ENCODE measurements at places on chromosomes 6 and 20.

- DNase-seq = no peak
Observed at GRCh38 chr20:25992146-25992545, 295.5 kb upstream of the ZNF337 start.

GRCh38 chr6:44250067-44250717 is 3.3 kb downstream of the HSP90AB1 start:
- no peak for DNase-seq

DNA sequence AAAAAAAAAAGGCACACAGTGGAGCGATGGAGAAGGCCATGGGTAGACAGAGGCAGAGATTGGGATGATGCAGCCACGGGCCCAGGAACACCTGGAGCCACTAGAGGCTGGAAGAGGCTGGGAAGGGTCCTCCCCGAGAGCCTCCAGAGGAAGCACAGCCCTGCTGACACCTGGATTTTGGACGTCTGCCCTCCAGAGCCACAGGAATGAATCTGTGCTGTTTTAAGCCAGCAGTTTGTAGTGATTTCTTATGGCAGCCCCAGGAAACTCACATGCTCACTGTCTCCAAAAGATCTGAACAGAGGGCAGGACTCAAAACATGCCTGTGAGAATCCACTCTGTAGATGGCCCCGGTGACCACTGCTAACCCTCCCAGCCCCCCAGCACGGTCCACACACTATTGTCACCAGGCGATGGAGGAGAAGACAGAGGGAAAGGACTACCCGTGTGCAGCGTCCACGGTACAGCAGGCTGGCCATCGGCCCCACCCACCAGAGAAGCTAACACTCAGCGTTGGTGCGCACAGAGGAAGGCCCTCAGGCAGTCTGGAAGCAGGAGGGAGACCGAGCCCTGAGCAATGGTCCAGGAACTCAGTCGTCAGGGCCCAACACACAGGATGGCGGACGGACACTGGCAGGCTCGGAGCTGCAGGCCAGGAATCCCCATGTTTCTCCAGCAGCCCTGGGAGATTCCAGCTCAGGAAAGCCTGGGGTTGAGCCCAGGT is 99.7 kb downstream of the BMP7 start:
- no peak for DNase-seq

DNA sequence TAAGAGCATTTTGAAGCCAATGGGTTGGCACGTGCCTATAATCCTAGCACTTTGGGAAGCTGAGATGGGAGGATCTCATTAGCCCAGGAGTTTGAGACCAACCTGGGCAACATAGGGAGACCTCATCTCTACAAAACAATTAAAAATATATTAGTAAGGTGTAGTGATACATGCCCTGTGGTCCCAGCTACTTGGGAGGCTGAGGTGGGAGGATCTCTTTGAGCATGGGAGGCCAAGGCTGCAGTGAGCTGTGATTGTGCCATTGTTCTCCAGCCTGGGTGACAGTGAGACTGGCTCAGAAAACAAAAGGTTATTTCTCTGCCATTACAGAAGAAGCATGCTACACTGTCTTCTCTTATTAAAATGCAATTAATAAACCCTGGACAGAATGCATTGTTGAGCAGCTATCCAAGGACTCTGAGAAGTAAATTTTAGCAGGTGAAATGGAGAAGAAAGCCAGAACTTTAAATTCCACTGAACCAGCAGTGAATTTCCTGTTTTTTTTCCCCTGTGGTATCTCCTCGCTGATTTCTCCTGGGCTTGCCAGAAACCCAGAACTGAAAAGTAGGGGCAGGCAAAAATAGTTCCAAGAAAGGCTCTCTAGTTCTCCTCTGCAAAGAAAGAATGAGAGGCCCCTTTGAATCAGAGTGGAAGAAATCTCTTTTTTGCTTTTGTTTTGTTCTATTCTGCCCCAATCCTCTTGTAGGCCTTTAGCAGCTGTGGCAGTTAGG is 8.4 kb downstream of the AMD1 start:
- DNase-seq = no peak

GRCh38 chr20:24461848-24462247 is 7.6 kb upstream of the SYNDIG1 start:
- DNase-seq = no peak

DNA sequence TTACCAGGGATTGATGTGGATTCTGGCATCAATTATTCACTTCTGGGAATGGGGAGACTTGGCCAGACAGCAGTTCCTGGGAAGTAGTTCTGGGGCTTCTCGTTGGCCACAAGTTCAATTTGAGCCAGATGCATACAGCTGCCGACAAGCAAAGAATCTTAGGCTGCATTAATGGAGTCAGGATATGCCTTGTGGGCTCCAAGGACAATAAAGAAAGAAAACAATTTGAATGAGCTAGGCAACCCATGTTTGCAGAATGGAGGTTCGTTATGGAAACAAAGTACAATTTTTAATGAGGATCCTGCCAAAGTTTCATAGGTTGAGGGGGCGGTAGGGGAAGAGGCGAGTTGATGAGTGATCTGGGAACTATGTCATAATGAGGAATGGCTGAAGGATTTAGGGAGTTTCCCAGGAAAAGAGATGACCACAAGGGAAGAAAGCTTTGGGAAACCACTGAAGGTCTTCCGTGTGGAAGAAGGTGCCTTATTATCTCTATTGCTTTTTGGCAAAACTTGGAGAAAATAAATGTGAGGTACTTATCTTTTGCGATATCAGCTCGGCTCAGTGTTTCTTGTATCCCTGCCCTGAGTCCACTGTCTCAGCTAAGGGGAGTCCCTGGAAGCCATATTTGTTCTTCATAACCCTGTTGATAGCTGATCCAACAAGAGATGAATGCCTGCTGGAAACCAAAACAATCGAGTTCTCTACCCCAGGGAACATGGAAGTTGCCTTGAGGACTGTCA is 181.0 kb upstream of the ZNF217 start:
- DNase-seq = peak; percentile 72

DNA sequence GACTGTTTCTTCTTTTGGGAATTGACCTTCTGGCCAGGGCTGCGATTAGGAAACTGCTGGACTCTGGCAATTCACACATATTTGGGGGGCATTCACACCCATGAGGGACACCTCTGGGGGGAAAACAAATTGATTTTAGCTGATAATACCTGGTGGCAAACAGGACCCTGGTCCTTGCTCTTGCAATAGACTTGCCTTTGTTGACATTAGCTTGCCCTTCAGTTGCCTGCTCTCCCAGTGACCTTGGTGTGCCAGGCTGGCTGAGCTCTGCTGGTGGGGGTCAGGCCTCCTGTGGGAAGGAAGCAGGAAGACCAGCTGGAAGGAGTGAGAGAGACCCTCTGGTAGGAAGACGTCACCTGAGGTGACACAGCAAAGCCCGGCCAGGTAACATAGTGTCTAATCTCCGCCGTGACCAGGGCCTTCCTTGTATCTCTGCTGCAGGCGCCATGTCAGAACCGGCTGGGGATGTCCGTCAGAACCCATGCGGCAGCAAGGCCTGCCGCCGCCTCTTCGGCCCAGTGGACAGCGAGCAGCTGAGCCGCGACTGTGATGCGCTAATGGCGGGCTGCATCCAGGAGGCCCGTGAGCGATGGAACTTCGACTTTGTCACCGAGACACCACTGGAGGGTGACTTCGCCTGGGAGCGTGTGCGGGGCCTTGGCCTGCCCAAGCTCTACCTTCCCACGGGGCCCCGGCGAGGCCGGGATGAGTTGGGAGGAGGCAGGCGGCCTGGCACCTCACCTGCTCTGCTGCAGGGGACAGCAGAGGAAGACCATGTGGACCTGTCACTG is 5.3 kb downstream of the CDKN1A start:
- DNase-seq = no peak
